Kasumi-1 (cell line): ENCODE measurements at places on chromosomes 5 and 9.
A peak's percentile ranks its signal among the peaks of the same experiment; 100 is the strongest.

- no peak for DNase-seq
Measured at GRCh38 chr9:136662656-136663581, at the start of gene EGFL7. TSS of gene EGFL7 (plus strand) at chr9:136662916. CDS start at chr9:136668283, 5,367 bp downstream.

GRCh38 chr5:126487596-126487995, 64.4 kb downstream of the GRAMD2B start:
- no peak for DNase-seq

GRCh38 chr9:127789179-127789578, 3.3 kb downstream of the CDK9 start:
- no peak for DNase-seq

GRCh38 chr9:134708672-134709038, 67.1 kb downstream of the COL5A1 start:
- no peak for DNase-seq

DNA sequence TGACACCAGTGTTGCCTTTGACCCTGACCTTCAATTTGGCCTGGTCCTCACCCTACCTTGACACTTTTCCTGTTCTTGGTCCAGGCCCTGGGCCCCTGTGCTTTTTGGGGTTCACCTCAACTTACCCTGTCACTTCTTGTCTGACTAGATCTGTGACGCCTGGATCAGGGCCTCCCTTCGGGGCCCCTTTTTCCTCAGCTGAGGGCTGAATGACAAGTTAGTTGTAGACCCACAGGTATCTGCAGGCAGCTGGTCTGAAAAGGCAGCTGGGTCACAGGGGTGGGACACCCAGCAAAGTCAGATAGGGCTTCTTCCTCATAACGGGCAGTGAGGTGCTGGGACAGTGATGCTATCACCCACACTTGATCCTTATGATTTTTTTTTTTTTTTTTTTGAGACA, 10.0 kb upstream of the MYORG start:
- no peak for DNase-seq

DNA sequence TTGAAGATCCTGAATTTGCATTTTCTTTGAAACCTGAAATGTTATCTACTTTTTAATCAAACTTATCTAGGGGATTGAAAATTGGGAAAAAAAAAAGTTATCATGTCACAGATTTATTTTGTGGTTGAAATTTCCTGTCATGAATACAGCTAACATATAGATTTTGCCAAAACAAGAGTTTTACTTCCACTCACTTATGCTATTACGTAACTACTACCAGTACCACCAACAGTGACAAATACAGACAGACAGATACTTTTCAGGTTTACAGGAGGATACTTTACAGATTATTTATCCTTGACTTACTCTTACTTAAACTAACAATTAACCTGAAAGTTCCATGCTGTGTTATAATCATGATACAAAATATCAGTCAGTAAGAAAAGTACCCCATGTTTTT, 6.8 kb upstream of the MRPS30 start:
- DNase-seq: no peak

DNA sequence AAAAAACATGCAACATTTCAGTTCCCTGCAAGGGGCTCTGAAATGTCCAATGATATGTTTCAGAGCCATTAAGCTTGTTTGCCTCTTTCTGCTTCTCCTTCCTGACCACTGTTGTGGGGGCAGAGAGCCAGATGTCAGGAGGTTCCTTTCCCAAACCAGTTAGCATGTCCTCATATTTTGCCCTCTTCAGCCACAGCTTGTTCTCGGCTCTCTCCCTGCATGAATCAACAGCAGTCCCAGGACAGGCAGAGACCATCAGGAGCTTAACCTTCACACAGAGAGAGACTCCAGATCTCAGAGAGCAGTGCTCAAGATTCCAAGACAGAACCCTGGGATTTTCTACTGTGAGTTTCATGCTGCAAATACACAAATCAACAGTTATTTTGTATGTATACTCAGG, 218.5 kb downstream of the COMMD10 start:
- DNase-seq: peak; percentile 26

DNA sequence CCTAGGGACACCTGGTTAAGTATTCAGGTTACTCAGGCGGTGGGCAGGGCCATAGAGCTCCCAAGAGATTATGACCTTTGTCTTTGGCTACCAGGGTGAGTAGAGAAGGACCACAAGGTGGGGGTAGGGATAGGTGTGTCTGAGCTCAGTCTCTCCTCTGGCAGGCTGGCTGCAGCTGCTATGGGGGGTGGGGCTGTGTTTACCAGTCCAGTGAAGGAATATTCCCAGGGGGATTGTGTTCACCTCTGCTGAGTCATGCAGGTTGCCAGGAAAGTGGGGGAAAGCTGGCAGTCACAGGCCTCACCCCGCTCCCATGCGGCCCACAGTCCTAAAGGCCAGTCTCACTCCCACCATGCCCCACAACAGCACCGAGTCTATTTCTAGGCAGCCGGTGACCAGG, 53.6 kb upstream of the POU5F2 start:
- no peak for DNase-seq

DNA sequence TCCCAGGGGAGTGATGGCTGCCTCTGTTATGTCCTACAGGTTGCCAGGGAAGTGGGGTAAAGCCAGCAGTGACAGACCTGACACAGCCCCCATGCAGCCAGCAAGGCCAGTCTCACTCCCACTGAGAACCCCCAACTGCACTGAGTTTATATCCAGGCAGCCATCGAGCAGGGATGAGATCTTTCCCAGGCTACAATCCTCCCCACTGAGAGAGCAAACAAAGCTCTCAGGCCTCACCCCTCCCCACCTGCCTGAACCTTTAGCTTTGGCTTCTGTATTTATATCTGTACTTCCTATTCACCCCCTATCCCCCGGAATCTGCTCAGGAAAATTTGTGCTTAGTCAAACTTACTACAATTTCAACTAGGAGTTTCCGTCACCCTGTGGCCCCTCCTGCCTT, 284.1 kb downstream of the FAM170A start:
- DNase-seq: no peak
